ENCODE measurements at places on chromosomes 16 and 17. TPM values are rescaled to one million over a fixed set of nuclear protein-coding genes. Genes with fewer than 3 reads are reported as not detected.

- no peaks in the 10 kb centered on the region for H3K36me3 ChIP-seq
- peak; percentile 65 for DNase-seq
- peak overlapping the region; percentile 43 for H3K27ac ChIP-seq
- peaks cover 20% of the 10 kb centered on the region for H3K4me1 ChIP-seq
- H3K4me3 ChIP-seq = peak overlapping the region; percentile 13
These were observed 76.2 kb upstream of the KSR1 start for GRCh38 chr17:27379888-27380533.

- no peak overlapping the region for H3K4me3 ChIP-seq
- no peak overlapping the region for H3K27ac ChIP-seq
- no peaks in the 10 kb centered on the region for H3K36me3 ChIP-seq
- H3K4me1 ChIP-seq = peaks cover 15% of the 10 kb centered on the region
These were observed 7.9 kb downstream of the KRT37 start for GRCh38 chr17:41416479-41416878.

DNA sequence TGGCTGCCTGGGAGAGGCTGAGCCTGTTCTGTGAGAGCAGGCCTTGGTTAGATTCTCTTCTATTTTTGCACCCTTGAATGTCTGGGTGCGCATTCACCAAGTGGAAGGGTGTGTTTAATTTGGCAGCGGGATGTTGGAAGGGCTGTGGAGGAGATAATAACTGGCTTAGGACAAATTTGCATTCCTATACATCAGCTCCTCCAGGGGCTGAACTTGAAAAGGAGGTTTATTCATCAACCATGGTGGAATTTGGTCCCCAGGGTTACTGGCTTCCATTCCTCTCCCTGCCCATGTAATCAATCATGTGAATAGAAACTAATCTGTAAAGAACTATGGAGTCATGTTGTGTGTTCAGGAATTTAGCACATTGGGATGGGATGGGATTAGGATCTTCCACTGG, 100.2 kb upstream of the FOXF1 start:
- no peaks in the 10 kb centered on the region for H3K4me1 ChIP-seq
- H3K36me3 ChIP-seq = no peaks in the 10 kb centered on the region
- H3K27me3 ChIP-seq = peaks cover 4% of the 10 kb centered on the region
- H3K4me3 ChIP-seq = no peak overlapping the region
- no peak overlapping the region for H3K27ac ChIP-seq
- DNase-seq = no peak

GRCh38 chr16:70695331-70696070, 9.6 kb upstream of the MTSS2 start:
- peaks cover 96% of the 10 kb centered on the region for H3K4me1 ChIP-seq
- H3K27me3 ChIP-seq = no peaks in the 10 kb centered on the region
- peak; percentile 73 for DNase-seq

DNA sequence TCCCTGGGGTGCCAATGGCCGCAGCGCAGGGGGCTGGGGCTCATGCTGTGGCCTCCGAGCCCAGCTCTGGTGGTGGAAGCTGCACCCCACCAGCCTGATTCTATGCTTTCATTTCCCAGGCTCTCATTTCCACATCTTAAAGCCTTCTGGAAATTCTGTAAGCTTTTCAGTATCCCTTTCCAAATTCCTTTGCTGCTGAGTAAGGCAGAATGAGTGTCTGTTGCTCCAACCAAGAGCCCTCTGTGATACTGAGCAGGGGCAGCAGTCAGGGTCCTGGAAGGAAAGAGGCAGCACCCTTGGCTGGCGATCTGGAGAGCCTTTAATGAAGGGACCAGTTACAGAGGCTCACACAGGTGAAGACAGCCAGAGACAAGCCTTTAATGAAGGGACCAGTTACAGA, 79.5 kb upstream of the FOXF1 start:
- peaks cover 32% of the 10 kb centered on the region for H3K27me3 ChIP-seq
- H3K36me3 ChIP-seq = no peaks in the 10 kb centered on the region
- DNase-seq = no peak
- H3K27ac ChIP-seq = no peak overlapping the region

- H3K36me3 ChIP-seq = no peaks in the 10 kb centered on the region
- no peaks in the 10 kb centered on the region for H3K4me1 ChIP-seq
- no peak overlapping the region for H3K27ac ChIP-seq
- DNase-seq = no peak
- H3K4me3 ChIP-seq = no peak overlapping the region
These were observed 89.4 kb downstream of the ITFG1 start for GRCh38 chr16:47371271-47372014.

DNA sequence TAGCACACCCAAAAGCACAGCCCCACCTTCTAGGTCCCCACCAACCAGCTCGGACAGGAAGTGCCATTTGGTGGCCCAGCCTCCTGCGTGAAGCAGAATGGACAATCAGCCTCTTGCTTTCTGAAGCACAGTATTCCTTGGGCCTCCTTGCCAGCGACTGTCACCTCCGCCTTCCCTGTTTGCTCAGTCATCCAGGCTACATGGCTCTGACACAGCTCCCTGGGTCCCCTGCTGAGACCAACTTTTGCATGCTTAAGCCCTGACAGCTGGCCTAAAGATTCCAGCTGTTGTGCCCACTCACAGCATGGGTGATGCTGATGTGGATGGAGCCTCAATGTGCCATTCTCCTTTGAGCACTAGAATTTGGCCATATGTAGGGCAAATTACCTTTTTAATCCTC, 4.5 kb upstream of the CACNG5 start:
- no peak overlapping the region for H3K4me3 ChIP-seq
- H3K4me1 ChIP-seq = no peaks in the 10 kb centered on the region
- peaks cover 35% of the 10 kb centered on the region for H3K27me3 ChIP-seq
- no peaks in the 10 kb centered on the region for H3K36me3 ChIP-seq
- H3K27ac ChIP-seq = no peak overlapping the region

DNA sequence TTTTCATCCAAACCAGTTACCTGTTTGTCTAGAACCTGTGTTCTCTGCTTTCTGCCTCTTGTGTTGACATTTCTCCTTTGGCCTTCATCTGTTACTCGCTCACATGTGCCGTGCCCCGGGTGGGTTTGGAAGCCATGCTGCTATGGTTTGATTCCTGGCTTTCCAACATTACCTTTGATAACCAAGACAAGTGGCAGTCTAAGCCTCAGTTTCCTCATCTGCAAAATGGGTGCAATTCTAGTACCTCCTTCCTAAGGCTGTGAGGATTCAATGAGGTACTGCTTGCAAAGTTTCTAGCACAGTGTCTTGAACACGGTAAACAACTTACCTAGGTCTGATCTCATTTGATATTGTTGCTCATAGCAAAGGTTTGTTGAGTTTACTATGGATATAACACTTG, 665.0 kb downstream of the WWOX start:
- DNase-seq = no peak
- H3K4me1 ChIP-seq = no peaks in the 10 kb centered on the region
- no peak overlapping the region for H3K27ac ChIP-seq
- H3K36me3 ChIP-seq = no peaks in the 10 kb centered on the region
- H3K27me3 ChIP-seq = no peaks in the 10 kb centered on the region

DNA sequence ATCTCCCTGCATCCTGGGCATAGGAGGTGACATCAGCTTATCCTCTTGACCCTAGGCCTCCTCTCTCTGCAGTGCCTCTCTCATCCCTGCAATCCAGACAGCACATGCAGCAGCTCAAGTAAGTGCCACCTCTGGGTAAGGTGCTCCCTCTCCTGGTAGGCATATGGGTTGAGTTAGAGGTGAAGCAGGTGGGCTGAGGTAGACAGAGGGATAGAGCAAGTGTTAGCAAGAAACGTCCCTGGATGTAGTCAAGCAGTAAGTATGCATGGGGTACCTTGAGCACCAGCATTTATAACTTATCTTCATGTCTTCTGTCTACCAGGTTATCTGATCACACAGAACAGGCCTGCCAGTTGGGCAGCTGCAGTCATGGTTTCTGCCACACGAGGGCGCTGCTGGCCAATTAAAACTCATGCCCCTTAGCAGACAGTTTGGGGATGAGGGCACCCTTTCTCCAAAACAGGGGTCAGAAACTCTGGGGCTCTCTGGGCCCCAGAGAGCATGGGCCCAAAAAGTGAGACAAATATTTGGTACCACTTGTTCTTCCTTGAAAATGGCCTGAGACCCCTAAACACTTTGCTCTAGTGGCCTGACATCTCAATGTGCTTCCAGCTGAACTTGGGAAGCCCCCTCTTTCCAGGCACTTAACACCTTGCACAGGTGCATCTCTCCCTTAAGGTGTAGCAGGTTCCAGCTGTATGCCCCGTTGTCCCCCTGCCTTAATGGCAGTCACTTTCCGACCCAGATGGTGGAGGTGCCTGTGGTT, 59.8 kb downstream of the NEUROD2 start:
- peaks cover 7% of the 10 kb centered on the region for H3K4me1 ChIP-seq
- no peaks in the 10 kb centered on the region for H3K27me3 ChIP-seq
- no peak overlapping the region for H3K27ac ChIP-seq

DNA sequence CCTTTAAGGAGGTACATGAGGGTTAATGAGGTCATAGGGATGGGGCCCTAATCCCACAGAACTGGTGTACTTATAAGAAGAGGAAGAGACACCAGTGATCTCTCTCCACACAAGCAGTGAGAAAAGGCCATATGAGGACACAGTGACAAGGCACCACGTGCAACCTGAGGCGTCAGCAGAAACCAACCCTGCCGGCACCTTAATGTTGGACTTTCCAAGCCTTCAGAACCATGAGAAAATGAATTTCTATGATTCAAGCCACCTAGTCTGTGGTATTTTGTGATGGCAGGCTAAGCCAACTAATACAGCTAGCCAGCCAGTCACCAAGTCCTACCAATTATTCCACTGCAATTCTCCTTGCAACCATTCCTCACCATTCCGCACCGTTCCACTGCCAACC, 39.5 kb downstream of the COPRS start:
- H3K27ac ChIP-seq = no peak overlapping the region
- no peaks in the 10 kb centered on the region for H3K27me3 ChIP-seq
- H3K36me3 ChIP-seq = no peaks in the 10 kb centered on the region
- no peak for DNase-seq
- H3K4me1 ChIP-seq = no peaks in the 10 kb centered on the region

DNA sequence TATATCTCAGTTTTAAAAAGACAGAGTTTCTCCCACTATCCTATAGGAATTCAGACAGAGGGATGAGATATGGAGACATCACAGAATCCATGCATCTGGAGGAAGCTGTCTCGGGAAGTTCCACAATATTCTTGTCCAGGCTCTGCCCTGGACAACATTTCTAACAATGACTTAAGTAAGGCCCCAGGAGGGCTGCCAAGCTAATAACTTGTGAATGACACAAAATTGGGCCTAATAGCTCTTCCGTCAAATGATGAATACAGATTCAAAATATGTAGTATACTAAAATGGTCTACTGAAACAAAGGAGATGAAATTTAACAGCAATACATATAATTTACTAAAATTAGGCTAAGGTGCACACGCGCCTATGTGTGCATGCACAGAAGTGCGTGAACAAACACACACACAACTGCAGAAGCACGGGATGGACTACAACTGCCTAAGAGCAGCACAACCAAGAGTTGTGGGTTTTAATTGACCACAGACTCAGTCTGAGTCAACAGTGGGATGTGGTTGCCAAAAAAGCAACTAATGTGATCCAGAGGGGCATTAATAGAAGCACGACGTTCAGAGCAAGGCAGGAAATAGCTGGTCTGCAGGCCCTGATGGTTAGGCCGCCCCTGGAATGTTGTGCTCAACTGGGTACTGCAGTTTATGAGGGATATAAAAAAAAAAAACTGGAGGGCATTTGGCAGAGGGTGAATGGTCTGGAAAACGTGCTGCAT, 26.3 kb upstream of the HS3ST2 start:
- DNase-seq = no peak
- no peak overlapping the region for H3K27ac ChIP-seq
- no peaks in the 10 kb centered on the region for H3K36me3 ChIP-seq
- H3K27me3 ChIP-seq = peaks cover 6% of the 10 kb centered on the region
- H3K4me3 ChIP-seq = no peak overlapping the region

- no peaks in the 10 kb centered on the region for H3K36me3 ChIP-seq
- no peaks in the 10 kb centered on the region for H3K27me3 ChIP-seq
- no peak for DNase-seq
- H3K27ac ChIP-seq = no peak overlapping the region
- H3K4me3 ChIP-seq = no peak overlapping the region
These were observed 6.0 kb upstream of the BHLHA9 start for GRCh38 chr17:1264196-1264595.

- H3K27me3 ChIP-seq = peaks cover 16% of the 10 kb centered on the region
- DNase-seq = peak; percentile 78
- peaks cover 8% of the 10 kb centered on the region for H3K4me1 ChIP-seq
- no peak overlapping the region for H3K4me3 ChIP-seq
- H3K27ac ChIP-seq = no peak overlapping the region
These were observed 57.9 kb upstream of the CACNG4 start for GRCh38 chr17:66906321-66907278.

DNA sequence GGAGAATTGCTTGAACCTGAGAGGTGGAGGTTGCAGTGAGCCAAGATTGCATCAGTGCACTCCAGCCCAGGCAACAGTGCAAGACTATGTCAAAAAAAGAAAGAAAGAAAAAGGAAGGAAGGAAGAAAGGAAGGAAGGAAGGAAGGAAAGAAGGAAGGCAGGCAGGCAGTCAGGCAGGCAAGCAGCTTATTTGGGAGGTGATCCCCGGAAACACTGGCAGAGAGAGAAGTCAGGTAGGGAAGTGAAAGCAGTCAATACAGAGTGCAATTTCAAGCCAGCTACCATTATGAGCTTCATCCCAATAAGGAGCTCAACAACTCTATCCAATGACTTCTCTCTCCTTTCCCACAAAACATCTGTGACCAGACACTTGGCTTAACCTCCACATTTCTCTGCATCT, 83.0 kb upstream of the TBC1D3K start:
- peaks cover 14% of the 10 kb centered on the region for H3K4me1 ChIP-seq
- no peak overlapping the region for H3K27ac ChIP-seq
- DNase-seq = no peak
- H3K36me3 ChIP-seq = no peaks in the 10 kb centered on the region

DNA sequence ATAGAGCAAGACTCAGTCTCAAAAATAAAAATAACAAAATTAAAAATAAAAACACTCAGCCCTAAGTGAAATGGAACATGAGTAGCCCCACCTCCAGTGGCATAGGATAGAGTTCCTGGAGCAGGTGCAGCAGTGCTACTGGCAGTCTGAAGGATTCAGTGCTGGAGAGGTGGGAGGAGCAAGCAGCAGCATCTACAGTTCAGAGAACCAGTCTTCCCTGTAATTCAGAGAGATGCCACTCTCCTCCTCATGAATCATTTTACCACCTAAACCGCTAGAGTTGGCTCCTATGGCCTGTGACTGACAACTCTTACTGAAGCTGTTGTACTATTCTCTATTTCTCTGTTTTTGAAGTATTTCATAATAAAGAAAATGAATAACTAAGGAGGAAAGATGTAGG, 56.0 kb upstream of the SMURF2 start:
- no peak overlapping the region for H3K27ac ChIP-seq
- peaks cover 5% of the 10 kb centered on the region for H3K4me1 ChIP-seq
- no peak for DNase-seq
- H3K27me3 ChIP-seq = no peaks in the 10 kb centered on the region
- H3K36me3 ChIP-seq = no peaks in the 10 kb centered on the region

The KRTAP2-1 gene
- not detected for total RNA-seq

The CDH3 gene
- total RNA-seq = not detected

The ASPA gene
- total RNA-seq = 1.1 TPM

The EPN2 gene
- 42.7 TPM for total RNA-seq

The CCL14 gene
- total RNA-seq = 10.5 TPM

The RNF222 gene
- not detected for total RNA-seq

The FAM234A gene
- 200 TPM for total RNA-seq

The KRT33A gene
- total RNA-seq = not detected

The DPEP2 gene
- total RNA-seq = 1.7 TPM

The MT1E gene
- 93.7 TPM for total RNA-seq

Measured in heart right ventricle (tissue), 16 donors.